ENCODE measurements at places on chromosomes 3 and 15. TPM values are rescaled to one million over a fixed set of nuclear protein-coding genes. Genes with fewer than 3 reads are reported as not detected.

EPHA3 gene
- 11.0 TPM for total RNA-seq

GOLGA6D gene
- total RNA-seq = 0.30 TPM

- DNase-seq = no peak
These were observed 69.9 kb downstream of the NR2E3 start for GRCh38 chr15:71880276-71880675.

DNA sequence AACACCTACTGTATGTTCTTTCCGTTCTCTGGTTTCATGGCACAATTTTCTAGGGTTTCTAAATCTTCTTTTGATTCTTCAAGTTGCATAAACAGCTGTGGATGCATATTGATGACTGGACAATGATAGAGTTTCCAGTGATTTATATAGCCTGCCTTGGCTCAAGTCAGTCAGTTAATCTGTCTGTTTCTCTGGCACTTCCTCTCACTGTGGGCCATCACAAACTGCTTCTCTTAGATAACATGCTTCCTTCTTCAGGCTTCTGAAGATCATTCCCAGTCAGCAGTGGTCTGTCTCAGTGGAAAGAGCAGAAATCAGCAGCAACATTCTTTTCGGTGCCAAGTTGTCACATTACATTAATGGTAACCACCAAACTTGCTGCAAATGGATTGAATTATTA is 207.2 kb downstream of the RYR3 start:
- DNase-seq = no peak

DNA sequence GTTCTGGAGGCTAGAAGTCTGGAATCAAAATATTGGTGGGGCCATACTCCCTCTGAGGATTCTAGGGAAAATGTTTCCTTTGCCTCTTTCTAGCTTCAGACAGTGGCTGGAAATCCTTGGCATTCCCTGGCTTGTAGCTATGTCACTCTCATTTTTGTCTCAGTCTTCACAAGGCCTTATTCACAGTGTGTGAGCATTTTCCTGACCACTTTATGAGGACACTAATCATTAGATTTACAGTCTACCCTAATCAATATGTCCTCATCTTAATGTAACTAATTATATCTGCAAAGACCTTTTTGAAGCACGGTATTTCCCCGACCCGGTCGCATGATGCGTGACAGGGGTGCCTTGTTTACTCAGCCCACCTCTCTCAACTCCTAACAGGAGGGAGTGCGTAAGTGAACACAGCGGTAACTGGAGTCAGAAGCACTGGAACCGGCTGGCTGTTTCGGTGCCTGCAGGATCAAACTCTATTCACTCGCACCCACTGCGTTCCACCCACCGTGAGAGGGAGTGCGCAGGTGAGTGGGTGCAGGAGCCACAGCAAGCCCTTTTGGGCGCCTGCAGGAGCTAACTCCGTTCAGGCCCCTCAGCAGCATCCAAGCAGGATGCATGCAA is 155.0 kb downstream of the EPHA3 start:
- DNase-seq = no peak

DNA sequence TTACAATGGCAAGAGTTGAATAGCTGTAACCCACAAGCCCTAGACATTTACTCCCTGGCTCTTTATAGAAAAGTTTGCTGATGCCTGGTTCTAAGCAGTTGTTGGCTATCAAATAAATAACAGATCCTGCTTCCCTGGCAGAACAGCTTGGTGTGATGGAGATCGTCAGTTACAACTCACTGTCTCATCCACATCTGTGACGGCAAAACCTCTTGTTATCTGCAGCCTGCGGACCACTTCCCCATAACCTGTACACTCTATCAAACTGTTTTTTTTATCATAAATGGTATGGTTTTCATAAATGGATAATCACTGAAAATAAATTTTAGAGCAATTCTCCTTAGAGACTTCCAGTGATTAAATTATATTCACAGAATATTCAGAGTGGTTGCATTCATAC is 14.1 kb downstream of the ZDHHC3 start:
- no peak for DNase-seq

DNA sequence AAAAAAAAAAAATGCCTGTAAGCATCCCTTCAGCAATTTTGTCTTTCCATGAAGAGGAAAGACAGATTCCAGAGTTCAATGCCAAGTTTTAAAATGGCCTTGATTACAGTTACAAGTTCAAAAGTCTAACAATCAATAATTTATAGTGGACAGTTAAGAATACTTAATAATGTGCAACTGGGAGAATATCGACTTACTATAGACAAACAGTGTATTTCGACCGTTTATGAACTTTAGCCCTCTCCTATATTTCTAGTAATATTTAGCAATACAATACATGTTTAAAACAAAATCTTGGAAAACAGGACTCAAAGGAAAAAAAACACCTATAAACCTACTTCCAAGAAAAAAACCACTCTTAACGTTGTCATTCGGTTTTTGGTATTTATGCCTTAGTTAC is 1.5 kb downstream of the PBRM1 start:
- no peak for DNase-seq
